RPMI7951 (cell line): ENCODE measurements at places on chromosomes 5 and 9. TPM values are rescaled to one million over a fixed set of nuclear protein-coding genes. Genes with fewer than 3 reads are reported as not detected.

DNA sequence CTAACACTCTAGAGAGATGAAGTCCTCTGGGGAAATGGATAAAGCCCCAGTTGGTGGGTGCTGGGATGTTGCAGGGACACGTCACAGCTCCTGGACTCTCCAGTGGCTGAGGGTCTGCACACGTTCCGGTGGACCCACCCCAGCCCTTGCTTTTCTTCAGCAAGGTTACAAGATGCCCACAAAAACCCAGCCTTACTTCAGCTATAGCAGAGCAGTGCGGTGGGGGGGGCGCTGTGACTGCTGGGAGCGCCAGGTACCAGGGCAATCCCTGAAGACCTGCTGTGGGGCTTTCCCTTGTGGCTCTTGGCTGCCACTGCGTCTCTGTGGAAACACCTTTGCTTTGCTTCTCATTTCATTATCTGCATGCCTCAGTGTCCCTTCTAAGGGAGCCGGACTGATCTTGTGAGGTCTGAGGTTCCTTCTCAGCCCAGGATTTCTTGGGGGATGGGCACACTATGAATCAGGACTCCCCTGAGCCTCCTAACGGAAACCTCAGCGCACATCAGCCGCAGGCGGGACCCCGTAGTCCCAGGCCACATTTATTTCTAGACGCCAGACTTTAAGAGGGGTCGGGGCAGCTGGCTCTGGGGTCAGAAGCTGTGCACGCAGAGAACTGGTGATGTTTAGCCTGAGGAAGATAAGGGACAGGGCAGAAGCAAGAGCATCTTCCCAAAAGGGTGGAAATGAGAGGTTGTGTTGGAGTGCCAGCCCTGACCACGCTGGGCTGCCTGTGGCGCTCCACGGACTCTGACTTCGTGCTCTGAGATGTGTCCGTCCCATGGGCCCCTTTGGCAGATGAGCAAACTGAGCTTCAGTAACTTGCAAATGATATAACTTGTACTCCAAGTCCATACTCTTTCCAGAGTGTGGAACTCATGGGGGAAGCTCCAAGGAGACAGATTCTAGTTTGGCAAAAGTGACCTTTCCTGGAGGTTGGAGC, 106.8 kb downstream of the WNK2 start:
- DNase-seq: no peak

DNA sequence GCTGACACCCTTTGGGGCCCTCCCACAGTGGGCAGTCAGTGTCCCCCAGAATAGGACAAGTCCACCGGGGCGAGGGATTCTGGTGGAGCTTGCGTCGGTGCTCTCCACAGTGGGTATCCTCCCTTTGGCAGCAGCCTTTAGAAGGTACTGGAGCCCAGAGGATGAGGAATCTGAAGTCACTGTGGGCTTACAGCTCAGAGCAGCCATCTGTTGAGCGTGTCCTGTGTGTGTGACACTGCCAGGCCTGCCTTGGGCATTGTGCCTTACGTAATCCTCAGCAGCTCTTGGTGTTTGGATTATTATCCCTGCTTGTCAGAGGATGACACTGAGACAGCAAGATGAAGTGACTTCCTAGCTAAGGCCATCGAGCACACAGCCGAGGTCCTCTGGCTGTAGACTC, 12.6 kb downstream of the URM1 start:
- no peak for DNase-seq

DNA sequence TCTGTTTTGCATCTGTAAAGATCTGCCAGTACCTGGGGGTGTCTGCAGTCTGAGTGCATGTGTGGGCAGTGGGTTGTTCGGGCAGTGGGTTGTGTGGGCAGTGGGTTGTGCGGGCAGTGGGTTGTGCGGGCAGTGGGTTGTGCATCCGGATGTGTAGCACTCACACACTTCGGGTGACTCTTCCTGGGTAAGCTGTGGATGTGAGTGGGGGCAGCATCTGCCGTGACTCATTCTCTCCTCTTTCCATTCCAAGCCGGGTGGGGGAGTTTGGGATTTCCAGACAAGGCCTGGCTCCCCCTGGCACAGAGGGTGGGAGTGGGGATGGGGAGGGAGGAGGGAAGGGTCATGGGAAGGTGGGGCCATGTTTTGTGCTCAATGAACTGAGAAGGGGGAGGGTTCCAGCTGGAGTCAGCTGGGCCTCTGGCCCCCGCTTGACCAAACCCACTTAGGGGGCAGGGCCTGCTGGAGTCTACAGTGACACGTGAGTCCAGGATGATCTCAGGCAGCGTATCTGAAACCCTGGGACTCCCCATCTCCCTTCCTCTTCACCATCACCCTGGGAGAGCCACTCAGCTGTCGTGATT, 8.3 kb downstream of the CRB2 start:
- DNase-seq: peak; percentile 49

DNA sequence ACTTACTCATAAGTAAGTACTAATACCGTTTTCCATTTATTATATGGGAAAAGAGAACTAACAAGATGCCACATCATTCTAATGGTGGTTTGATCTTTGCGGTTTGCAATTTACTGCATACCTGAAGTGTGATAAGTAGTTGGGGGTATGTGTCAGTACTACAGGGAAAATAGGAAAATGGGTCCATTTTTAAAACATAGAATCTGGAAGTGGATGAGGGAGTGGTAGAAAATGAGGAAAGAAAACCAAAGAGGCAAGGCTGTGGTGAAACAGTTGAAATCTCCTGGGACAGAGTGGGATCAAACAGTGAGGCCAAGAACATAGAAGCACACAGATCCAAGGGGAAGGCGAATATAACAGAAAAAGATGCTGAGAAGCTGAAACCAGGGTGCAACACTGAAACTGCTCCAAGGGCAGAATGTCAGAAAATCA, 6.7 kb downstream of the ADAMTSL1 start:
- DNase-seq: peak; percentile 75

The DMRTA1 gene
- 0.78 and 1.1 TPM in 2 replicates for total RNA-seq

DNA sequence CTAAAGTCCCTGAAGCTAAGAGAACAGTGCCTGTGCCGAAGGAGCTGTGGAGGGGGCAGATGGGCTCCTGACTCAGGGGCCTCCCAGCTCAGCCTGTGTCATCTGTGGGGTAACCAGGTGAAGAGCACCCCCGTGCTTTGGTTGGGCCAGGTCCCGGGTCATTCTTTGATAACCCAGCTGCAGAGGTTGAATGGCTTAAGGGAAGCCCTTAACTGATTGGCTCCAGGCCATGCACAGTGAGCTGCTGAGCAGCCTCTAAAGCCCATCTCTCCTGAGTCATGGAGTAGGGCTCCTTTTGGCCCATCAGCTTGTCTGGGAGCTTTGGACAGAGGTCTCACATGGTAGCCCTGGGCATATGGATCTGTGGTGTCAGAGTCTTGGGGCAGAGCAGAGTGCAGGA, 28.7 kb downstream of the COL27A1 start:
- peak; percentile 86 for DNase-seq

The PALM2AKAP2 gene
- total RNA-seq: 31.7 and 39.6 TPM in 2 replicates

DNA sequence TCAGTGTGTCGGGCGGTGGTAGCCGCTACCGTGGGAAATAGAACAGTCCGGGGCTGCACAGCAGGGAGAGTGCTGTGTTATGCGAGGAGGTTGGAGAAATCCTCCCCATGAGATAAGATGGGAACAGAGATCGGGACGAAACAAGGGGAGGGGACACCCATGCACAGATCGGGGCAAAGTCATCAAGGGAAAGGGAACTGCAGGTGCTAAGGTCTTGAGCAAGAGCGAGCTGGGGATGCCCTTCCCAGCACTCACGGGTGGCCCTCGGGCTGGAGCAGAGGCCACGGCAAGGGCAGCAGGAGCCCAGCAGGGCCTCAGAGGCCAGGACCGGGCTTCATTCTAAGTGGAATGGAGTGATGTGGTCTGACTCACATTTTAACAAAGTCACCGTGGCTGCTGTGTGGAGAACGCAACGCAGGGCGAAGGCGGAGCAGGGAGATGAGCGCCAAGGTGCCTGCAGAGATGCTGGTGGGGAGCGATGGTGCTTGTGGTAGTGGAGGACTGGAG, 7.7 kb downstream of the IL13 start:
- DNase-seq: no peak

DNA sequence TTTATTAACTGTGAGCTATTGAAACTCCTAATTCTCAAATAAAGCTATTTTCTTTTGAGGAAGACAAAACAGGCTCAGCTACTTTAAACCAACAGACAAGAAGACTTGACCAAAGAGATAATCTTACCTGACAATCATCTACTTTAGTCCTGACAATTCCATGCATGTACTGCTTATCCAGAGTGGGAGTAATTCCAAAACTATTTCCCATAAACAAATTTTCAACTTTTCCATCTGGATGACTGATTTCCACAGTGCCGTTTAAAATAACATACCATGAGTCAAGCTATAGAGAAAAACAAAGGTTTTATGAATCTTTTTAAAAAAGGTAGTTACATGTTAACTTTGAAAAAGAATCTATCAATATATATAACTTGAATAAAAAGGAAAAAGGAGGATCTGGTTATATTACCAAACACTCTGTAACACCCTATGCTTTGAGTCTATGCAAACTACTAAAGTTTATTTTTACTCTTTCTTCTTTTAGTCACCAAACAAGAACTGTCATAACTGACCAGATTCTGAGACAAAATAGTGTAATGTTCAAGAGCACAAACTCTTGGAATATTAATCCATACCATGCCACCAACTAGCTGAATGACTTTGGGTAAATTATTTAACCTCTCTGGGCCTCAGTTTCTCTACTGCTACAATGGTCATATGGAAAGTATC, 129.7 kb downstream of the RAPGEF6 start:
- DNase-seq: no peak

GRCh38 chr9:79127661-79128060, 444.1 kb upstream of the TLE4 start:
- peak; percentile 32 for DNase-seq

GRCh38 chr5:135135530-135136226, 101.7 kb upstream of the PITX1 start:
- DNase-seq: peak; percentile 81

DNA sequence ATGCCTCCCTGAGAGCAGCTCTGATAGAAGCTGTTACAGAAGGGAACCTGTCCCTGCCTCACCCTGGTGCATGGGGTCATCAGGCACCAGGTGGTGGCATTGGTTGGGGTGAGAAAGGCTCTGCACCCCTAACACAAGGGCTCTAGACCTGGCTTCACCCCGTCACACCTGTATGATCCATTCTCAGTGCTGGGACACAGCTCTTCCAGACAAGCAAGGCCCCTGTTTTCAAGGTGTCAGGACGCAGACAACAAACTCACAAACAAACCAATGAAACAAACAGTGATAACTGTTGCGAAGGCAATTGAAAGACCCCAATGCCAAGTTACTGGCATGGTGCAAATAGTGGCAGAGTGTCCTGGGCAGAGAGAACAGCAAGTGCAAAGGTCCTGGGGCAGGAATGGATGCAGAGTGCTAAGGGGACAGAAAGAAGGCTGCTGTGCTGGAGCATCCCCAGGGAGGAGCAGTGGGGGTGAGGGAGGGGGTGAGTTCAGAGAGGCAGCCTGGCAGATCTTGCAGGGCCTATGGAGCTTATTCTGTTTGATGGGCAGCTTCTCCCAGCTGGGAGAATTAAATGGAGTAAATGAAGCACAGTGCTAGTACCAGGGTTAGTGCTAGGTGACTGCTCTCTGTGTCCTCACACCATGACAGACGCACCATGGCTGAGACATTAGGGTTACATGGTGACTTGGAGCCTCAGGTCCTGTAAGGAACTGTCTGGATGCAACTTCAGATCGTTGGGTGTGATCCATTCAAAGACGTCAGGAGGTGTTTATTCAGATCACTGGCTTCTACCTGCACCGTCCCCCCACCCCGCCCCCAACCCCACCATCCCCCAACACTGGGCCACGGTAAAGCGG, 67.9 kb upstream of the UNC5A start:
- no peak for DNase-seq

The IFNA2 gene
- total RNA-seq: not detected in 2 replicates

DNA sequence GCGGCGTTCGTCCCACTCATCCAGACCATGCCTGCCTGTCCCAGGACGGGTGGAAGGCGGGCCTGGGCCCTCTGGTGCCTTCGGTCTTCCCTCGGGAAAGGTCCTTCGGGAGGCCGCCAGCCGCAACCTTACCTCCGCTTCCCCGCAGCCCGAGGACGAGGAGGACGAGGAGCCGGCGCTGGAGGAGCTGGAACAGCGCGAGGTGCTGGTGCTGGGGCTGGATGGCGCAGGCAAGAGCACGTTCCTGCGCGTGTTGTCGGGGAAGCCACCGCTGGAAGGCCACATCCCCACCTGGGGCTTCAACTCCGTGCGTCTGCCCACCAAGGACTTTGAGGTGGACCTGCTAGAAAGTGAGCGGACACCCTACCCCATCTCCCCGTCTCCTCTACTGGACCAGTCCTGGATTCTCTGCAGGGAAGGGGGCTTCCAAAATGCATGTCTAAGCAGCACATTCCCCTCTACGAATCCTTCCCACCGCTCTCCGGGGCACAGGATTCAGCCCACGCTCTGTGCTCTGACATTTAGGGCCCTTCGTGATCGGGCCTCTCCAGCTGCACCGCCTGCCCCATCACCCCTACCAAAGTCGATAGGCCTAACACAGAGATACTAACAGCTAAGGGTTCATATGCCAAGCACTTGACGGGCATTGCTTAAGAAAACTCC, 1.1 kb downstream of the ARL10 start:
- DNase-seq: no peak

- peak; percentile 47 for DNase-seq
These were observed 86.9 kb downstream of the NUDT12 start for GRCh38 chr5:103475629-103476240.

The FAM151B gene
- 2.7 and 4.6 TPM in 2 replicates for total RNA-seq

DNA sequence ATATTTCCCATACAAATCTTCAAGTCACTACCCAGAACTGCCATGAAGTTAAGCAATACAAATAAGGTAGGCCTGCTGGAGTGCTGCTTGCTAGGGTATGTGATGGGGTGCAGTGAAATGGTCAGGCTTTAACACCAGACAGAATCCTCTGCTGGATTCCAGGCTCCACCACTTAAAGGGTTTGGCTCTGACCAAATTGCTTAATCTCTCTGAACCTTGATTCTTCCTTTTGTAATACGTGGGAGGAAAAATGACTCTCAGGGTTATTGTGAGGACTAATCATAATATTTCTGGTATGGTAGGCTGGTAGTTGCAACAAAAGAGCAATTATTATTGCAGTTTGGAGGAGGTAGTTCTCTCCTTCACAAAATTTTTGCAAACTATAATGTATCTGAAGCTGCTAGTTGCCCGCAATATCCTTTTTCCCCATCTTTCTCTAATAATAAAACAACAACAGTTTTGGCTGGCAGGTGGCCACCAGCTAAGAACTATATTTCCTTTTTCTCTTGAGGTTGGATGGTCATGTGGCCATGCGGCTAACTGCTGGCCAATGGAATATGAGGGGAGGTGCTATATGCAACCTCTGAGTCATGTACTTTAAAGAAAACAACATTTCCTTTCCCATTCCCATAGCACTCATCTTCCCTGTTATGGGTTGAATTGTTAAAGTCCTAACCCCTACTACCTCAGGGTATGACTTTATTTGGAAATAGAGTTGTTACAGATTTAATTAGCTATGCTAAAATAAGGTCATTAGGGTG, 44.1 kb downstream of the CCL28 start:
- DNase-seq: peak; percentile 9

- DNase-seq: peak; percentile 48
These were observed 138.4 kb downstream of the MAPKAP1 start for GRCh38 chr9:125568621-125569020.

GRCh38 chr5:112863549-112863948, 2.5 kb downstream of the SRP19 start:
- DNase-seq: no peak

- DNase-seq: no peak
These were observed 290.4 kb downstream of the CSNK1G3 start for GRCh38 chr5:123802298-123802951.
